ENCODE measurements at places on chromosomes 2 and 18. TPM values are rescaled to one million over a fixed set of nuclear protein-coding genes. Genes with fewer than 3 reads are reported as not detected.

DNA sequence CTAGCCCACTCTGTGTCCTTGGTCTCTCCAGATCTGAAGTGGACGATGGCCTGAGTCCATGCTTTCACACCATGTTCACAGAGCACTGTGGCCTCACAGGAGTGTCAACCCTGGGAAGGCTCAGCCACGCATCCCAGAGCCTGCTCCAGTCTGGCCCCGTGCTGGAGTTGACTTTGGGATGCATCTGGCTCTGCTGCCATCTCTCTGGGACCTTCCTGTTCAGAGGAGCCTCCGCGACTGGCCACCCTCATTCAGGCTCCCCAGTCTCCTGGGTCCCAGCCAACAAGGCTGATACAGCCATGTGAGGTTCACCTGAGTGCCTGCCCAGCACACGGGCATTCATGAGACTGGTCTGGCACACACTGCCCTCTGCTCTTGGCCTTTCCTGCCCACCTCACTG lies 199.7 kb upstream of the RAB6C start:
- no peaks in the 10 kb centered on the region for H3K4me1 ChIP-seq
- H3K27me3 ChIP-seq: peaks cover 3% of the 10 kb centered on the region
- no peak overlapping the region for H3K27ac ChIP-seq
- DNase-seq: no peak
- no peak overlapping the region for H3K4me3 ChIP-seq

DNA sequence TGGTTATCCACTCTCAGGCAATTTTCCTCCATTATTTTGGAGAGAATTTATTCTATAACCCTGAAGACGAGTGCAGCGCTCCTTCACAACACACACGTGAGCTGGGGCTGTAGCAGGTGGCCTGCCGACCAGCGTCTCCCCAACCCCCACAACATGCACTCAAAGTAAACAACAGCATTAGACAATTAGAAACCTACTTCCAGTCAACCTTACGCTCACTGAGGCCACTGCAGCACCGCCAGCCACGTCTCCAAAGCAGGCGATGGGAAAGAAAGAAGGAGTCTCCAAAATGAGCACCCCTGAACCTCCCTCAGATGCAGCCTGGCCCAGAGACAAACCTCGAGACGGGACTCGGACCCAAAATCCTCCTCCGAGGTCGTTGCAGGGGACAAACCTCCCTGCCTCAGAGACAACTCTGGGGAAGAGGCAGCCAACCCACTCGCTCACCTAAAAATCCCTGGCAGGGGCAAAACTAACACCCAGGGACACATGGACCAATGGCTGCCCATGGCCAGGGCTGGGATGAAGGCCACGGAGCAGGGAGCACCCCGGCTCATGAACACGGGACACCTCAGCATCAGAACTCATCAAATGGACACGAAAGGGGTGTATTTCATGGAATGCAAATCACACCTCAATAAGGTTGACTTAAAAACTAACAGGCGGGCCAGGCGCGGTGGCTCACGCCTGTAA lies 2.6 kb downstream of the SLC66A2 start:
- no peak for DNase-seq
- peaks cover 40% of the 10 kb centered on the region for H3K4me1 ChIP-seq
- H3K27ac ChIP-seq: peak overlapping the region; percentile 3
- H3K4me3 ChIP-seq: no peak overlapping the region

- no peak for DNase-seq
- peaks cover 4% of the 10 kb centered on the region for H3K27me3 ChIP-seq
- H3K4me3 ChIP-seq: no peak overlapping the region
- H3K36me3 ChIP-seq: no peaks in the 10 kb centered on the region
- H3K27ac ChIP-seq: no peak overlapping the region
Measured at GRCh38 chr18:8773980-8774379, 68.6 kb downstream of the MTCL1 start.

FRZB gene
- not detected for total RNA-seq

IL36G gene
- total RNA-seq: not detected
